CD4-positive, alpha-beta T cell treated with Interleukin-17A for 4 hours (primary cell): ENCODE measurements at places on chromosomes 3 and 15.

- no peak for DNase-seq
These were observed 460.8 kb downstream of the ROBO2 start for GRCh38 chr3:77500721-77501120.

GRCh38 chr3:50177346-50177745 is 14.1 kb upstream of the GNAT1 start:
- no peak for DNase-seq

DNA sequence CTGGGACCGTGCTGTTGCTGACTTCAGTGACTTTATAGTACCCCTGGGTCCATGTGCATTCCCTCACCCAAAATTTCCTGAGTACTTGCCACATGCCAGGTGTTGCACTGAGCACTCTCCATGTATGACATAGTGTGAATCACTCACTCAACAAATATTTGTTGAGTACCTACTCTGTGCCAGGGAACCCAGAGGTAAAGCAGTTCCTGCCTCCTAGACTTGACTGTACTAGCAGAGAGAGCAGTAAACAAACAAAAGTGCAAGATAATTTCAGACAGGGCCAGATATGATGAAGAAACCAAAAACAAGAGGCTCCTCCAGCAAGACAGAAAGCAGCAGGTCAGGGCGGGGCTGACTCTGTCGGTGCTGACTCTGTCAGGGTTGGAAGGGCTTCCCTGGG is 12.2 kb downstream of the TGM4 start:
- DNase-seq, result no peak

GRCh38 chr3:113968986-113969385 is 21.2 kb downstream of the ZDHHC23 start:
- no peak for DNase-seq

- DNase-seq, result no peak
These were observed 21.4 kb downstream of the CCDC191 start for GRCh38 chr3:114034787-114035545.

DNA sequence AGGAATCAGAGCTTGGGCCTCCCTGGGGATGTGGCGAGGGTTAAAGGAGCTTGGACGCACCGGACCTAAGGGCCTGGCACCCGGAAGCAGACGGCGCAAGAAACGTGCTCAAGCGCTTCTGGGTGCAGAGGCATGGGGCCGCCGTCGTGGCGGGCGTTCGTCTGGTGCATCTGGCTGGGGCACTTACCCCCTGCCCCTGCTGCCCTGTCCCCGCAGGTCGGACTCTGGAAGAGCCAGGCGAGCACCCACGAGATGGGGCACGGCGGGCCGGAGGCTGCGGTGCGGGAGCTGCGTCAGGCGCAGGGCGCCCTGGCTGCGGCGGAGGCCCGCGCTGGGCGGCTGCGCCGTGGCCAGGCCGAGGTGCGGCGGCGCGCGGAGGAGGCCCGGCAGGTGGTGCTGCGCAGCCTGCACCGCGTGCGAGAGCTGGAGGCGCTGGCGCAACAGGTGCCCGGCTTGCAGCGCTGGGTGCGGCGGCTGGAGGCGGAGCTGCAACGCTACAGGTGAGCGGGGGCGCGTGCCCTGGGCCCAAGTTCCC is 2.5 kb downstream of the EFCC1 start:
- peak; percentile 73 for DNase-seq

DNA sequence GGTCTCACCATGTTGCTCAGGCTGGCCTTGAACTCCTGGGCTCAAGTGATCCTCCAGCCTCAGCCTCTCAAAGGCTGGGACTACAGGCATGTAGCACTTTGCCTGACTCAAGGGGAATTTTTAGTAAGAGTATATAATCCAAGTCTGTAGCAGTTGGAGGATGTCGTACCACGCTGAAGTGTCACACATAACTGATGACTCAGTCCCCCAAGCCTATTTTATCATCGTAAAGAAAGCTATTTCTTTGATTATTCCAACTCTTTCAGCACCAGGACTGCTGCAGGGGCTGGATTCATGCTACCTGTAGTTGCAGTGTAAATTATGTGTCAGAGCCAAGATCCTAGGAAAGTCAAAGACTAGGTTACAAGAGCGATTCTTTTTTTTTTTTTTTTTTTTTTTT is 1.4 kb upstream of the PRKCI start:
- no peak for DNase-seq

DNA sequence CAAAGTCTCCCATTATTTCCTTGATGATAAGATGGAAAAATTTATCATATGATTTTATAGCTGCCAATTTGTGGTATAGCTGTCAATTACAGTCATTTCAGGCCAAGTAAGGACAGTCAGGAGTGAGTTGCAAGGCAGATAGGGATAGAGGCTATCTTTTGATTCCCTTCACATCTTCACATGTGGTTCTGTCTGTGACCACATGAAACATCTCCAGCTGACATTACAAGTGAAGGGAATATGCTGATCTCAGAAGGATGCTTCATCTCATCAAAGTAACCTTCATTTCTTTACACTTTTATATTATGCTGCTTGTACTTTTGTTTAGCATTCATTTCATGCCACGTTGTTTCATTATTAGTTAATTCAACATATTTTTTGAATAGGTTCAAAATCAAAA is 136.9 kb upstream of the CFAP20DC start:
- DNase-seq, result no peak

DNA sequence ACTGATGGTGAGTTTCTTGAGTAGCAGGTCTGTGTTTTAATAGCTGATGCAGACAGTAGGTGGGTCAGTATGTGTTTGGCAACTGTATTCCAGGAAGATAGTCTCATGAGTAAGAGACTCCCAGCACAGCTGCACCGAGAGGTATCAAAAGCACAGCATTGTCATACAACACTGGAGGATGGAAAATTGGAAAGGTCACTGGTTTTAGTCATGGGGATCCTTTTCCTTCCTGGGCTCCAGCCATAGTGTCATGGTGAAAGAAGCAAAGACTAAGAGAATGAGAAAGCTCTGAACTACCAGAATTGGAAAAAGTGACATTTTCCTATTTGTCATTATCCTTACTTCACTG is 61.5 kb downstream of the P3H2 start:
- DNase-seq, result no peak

DNA sequence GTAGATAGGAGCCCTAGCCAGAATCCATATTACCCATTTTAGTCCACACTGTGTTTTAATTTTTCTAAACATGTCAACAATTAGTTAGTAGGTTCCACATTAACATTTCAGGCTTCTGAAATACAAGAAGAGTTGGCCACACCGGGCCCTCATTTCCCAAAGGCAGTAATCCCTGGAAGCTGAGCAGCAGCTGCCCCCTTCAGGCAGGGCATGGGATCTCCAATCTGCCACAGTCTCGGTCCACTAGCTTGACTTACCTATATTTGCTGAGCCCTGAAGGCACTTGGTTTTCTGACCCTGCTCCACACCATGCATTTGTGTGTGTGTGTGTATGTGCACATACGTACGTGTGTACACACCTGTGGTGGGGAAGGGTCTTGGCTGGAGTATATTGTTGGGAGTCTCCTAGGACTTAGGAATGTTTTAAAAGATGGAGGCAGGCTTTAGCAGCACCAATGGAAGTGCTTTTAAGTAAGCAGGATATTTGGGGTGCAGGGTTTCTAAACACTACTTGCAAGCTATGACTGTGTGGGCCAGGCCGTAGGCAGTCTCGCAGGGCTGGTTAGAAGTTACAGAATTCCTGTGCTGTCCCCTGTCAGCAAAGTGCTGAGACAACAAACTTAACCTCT is 71.2 kb upstream of the SOX14 start:
- no peak for DNase-seq

- DNase-seq, result no peak
These were observed 12.7 kb upstream of the LXN start for GRCh38 chr3:158685159-158685558.
